ENCODE measurements at places on chromosomes 4 and X.

DNA sequence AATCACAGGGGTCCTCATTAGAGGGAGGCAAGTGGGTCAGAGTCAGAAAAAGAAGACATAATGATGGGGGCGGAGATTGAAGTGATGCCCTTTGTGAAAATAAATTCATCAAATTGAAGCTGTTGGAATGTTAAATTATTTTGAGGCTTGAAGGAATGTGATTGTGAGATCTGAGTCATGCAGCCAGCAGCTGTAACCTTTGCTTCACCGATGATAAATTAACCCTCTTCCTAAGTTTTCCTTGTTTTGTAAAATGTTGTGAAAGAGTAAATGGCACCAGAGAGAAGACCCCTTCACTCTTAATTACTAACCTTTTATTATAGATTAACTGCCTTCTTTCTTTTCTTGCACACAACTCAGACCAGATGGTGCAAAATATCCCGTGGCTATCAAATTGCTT is 47.7 kb upstream of the FAM9A start:
- DNase-seq = no peak

GRCh38 chrX:72083291-72083690 is 48.4 kb downstream of the RTL5 start:
- DNase-seq = no peak

GRCh38 chr4:61666244-61666643 is 466.1 kb downstream of the ADGRL3 start:
- DNase-seq = no peak

- no peak for DNase-seq
Observed at GRCh38 chrX:21700275-21700674, 42.1 kb upstream of the KLHL34 start.

DNA sequence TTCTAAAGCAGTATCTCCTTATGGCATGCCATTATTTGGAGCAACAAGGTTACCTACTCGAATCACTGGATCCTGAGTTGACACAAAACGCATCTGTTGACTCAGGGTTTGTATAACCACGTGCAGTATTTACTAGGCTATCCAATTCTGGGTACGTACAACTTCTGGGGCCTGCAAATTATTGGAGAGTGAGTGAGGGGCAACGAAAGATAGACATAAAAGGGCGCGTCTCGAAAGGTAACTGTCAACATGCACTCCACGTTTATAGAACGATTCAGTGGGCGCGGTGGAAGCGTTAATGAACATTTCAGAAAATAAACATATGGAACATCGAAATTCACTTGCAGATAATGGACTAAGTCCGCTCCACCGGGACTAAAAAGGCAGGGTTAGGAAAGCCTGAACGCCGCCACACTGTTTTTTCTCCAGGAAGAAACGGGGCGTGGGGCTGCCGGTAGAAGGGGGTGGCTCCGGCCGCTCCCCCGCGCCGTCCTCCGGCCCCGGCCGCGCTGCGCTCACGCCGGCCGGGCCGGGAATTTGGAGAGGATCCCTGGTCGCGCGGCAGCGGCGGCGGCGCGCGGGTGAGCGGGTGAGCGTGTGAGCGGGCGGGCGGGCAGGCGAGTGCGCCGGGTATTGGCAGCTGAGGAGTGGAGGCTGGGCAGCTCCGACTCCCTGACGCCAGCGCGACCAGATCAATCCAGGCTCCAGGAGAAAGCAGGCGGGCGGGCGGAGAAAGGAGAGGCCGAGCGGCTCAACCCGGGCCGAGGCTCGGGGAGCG is at the start of gene SMAD1:
Gene SMAD1, plus strand, starts transcription at position 690 of the 778 bp plus-strand sequence. CDS start 32,761 bp downstream, outside the sequence.
- no peak for DNase-seq

- no peak for DNase-seq
Observed at GRCh38 chrX:152220606-152221005, 82.2 kb upstream of the MAGEA10 start.

DNA sequence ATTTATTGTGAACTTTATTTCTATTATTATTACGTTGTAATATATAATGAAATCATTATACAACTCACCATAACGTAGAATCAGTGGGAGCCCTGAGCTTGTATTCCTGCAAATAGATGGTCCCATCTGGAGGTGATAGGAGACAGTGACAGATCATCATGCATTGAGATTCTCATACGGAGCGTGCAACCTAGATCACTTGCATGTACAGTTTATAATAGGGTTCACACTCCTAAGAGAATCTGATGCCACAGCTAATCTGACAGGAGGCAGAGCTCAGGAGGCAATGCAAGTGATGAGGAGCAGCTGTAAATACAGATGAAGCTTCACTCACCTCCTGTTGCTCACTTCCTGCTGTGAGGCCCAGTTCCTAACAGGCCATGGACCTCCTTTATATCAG is 2170.2 kb downstream of the PCDH7 start:
- no peak for DNase-seq

GRCh38 chr4:6573986-6574746 is 823 bp upstream of the MAN2B2 start:
- no peak for DNase-seq

DNA sequence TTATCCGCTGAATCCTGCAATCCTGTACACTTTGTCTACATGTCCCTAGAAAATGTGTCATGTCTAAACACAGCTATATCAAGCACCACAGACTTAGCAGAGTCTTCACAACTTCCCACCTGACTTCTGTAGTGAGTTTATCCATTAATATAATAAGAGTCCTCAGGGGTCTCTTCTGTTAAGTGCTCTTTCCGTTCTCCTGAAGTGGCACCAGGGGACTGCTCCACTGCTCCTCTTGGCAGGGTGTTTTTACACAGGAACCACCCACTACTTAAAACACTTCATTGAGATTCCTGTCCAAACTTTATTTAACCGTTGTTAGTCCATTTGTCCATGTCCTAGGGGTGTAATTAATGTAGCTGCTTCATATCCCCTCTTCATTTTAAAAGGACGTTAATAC is 1000.4 kb downstream of the STPG2 start:
- no peak for DNase-seq
